ENCODE measurements at places on chromosomes 13 and 19. TPM values are rescaled to one million over a fixed set of nuclear protein-coding genes. Genes with fewer than 3 reads are reported as not detected.
A peak's percentile ranks its signal among the peaks of the same experiment; 100 is the strongest.

Gene CHST8
- total RNA-seq, result 0.22 TPM

Gene DCT
- 0.18 TPM for total RNA-seq

Gene ADAT3
- 1.0 TPM for total RNA-seq

GRCh38 chr13:61410669-61411297 is 4.9 kb downstream of the PCDH20 start:
- peak; percentile 16 for DNase-seq
- H3K27ac ChIP-seq, result no peak overlapping the region
- H3K4me3 ChIP-seq, result no peak overlapping the region
- H3K27me3 ChIP-seq, result peaks cover 27% of the 10 kb centered on the region
- peaks cover 13% of the 10 kb centered on the region for H3K4me1 ChIP-seq
- no peaks in the 10 kb centered on the region for H3K36me3 ChIP-seq

- H3K27me3 ChIP-seq, result no peaks in the 10 kb centered on the region
- H3K27ac ChIP-seq, result no peak within 1 kb of the TSS
- DNase-seq, result no peak
Observed at GRCh38 chr19:14674764-14675163, at the start of gene ADGRE3. Gene ADGRE3 (minus strand): TSS chr19:14674844. CDS start chr19:14674770, 74 bp downstream.

DNA sequence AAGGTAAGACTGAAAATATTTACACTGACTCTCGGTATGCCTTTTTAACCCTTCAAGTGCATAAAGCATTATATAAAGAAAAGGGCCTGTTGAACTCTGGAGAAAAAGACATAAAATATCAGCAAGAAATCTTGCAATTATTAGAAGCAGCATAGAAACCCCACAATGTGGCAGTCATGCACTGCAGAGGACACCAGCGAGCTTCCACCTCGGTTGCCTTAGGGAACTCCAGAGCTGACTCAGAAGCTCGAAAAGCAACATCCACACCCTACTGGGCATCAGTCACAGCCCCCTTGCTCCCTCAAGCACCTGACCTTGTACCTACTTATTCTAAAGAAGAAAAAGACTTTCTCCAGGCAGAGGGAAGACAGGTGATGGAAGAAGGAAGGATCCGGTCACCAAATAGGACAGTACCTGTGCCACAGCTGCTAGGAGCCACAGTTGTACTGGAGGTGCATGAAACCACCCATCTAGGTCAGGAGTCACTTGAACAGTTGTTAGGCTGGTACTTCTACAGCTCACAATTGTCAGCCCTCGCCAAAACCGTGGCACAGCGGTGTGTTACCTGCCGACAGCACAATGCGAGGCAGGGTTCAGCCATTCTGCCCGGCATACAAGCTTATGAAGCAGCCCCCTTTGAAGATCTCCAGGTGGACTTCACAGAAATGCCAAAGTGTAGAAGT is 2.9 kb downstream of the ZNF816 start:
- H3K4me3 ChIP-seq, result no peak overlapping the region
- no peak for DNase-seq
- H3K27me3 ChIP-seq, result no peaks in the 10 kb centered on the region
- H3K27ac ChIP-seq, result no peak overlapping the region
- H3K4me1 ChIP-seq, result peaks cover 12% of the 10 kb centered on the region
- H3K36me3 ChIP-seq, result peaks cover 5% of the 10 kb centered on the region

GRCh38 chr13:30042891-30043630 is 192.6 kb upstream of the UBL3 start:
- H3K4me3 ChIP-seq, result no peak overlapping the region
- H3K4me1 ChIP-seq, result no peaks in the 10 kb centered on the region
- H3K27ac ChIP-seq, result no peak overlapping the region
- DNase-seq, result no peak

DNA sequence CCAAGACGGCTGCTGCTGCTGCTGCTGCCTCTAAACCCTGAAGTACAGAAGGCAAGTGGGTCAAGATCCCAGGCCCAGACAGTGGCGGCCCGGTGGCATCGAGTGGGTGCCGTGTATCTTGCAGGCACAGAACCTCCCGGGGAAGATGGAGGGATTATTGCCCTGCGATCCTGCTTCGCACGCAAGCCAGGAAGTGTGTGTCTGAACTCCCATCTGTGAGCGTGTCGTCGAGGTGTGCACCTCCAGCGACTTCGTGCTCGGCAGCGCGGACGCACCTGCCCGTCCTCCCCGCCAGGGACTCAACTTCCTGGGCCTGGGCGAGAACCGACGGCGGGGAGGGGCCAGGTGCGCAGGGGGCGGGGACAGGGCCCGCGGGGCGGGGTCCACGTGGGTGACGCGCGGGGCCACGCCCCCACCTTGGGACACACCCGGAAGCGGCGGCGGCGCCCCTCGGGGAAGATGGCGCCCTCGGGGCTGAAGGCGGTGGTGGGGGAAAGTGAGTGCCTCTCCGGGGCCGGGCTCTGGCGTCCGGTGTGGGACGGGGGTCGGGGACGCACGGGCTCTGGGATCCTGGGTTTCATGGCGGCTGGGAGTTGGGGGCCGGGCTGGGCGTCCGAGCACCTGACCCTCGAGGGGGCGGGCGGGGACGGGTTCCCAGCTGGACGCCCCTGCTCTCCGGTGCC is at the start of gene STXBP2:
TSS of gene STXBP2 (plus strand) at position 420 of the 683 bp plus-strand sequence. CDS start at position 460, 40 bp downstream.
- H3K36me3 ChIP-seq, result peaks cover 7% of the 10 kb centered on the region
- DNase-seq, result no peak
- H3K4me1 ChIP-seq, result no peaks in the 10 kb centered on the region
- H3K4me3 ChIP-seq, result peak within 1 kb of the TSS; percentile 27
- peak within 1 kb of the TSS; percentile 3 for H3K27ac ChIP-seq

- DNase-seq, result peak; percentile 87
- H3K4me3 ChIP-seq, result no peak overlapping the region
- H3K36me3 ChIP-seq, result peaks cover 23% of the 10 kb centered on the region
- peaks cover 29% of the 10 kb centered on the region for H3K4me1 ChIP-seq
- no peaks in the 10 kb centered on the region for H3K27me3 ChIP-seq
Observed at GRCh38 chr19:14147797-14148605, 11.6 kb upstream of the ASF1B start.

- no peaks in the 10 kb centered on the region for H3K4me1 ChIP-seq
- no peaks in the 10 kb centered on the region for H3K36me3 ChIP-seq
- H3K27ac ChIP-seq, result no peak overlapping the region
Observed at GRCh38 chr13:67635754-67636153, 405.6 kb upstream of the PCDH9 start.

DNA sequence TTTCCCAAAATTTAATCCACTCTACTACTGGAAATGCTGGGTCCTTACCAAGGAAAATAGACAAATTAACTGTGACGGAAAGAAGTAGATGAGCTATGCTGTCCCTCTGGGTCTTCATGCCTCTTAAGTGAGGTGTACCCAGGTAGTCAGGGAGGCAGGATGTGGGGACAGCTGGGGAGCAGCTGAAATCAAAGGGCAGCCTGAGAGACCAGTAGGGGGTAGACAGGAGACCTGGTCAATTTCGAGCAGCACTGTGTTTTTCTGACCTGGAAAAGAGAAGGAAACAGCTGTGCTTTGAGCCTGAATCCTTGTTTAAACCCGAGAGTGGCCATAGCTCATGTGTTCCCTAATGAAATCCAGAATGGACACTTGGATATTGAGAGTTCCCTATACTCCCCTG is 587.3 kb downstream of the EFNB2 start:
- no peak overlapping the region for H3K4me3 ChIP-seq
- no peaks in the 10 kb centered on the region for H3K4me1 ChIP-seq
- no peaks in the 10 kb centered on the region for H3K27me3 ChIP-seq
- no peaks in the 10 kb centered on the region for H3K36me3 ChIP-seq

Data from muscle of leg (tissue), 16 donors.